ENCODE measurements at places on chromosomes 2 and 18.

DNA sequence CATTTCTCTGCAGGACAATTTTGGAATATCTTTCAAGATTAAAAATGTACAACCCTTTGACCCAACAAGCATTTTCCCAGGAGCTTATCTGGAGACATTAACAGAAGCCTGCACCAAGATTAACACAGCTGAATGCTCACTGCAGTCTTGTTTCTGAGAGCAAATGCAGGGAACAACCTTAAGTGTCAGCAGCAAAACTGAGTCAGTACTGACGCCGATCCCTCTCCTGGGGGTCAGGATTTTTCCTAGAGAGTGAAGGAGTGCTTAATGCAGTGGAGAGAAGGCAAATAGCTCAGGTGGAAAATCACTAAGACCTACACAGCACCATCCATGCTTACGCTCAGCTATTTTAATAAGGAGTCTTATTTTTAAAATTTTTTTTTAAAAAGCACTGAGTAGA, 42.8 kb upstream of the SGPP2 start:
- no peak for DNase-seq

- DNase-seq, result no peak
Observed at GRCh38 chr2:111091811-111092211, 28.9 kb upstream of the BCL2L11 start.

GRCh38 chr2:201904538-201905420, 98.4 kb downstream of the CDK15 start:
- no peak for DNase-seq

GRCh38 chr18:69518989-69519388, 118.3 kb downstream of the DOK6 start:
- DNase-seq, result no peak

DNA sequence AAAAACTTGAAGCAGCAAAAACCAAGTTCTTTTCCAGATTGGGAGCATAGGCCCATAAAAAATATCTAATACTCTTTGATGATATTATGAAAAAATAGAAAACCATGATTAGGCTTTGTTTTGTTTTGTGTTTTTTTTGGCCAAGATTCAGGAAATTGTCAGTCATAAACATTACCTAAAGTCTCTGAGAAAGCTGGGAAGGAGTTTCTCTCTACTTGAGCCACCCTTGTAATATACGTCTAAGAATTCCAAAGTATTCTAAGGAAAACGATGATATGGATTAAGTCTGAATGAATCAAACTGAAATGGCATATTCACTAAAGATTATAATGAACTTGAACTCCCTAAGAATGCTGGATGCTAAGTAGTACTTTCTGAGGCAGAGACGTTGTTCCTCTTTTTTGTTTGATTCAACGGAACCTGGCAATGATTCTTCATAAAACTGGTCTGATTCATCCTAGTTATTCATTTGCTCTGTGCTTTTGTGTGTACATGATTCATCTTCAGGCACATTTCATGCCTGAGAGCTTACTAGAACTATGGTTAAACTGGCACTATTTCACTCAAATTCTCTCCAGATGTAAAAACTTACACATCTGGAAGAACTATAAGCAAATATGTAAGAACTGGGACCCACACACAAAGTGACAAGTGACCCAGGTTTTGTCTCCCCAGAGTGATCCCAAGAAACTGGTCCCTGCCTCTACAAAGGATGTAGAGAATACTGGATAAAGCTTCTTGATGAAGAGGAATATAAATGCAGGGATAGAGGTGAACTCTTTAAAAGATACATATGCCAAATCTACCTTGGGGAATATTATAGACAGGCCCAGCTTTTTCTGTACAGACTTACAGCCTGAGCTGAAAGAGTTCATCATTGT, 159.7 kb downstream of the DOCK10 start:
- no peak for DNase-seq

GRCh38 chr18:74784752-74785151, 187.1 kb downstream of the ZNF407 start:
- no peak for DNase-seq

- no peak for DNase-seq
Observed at GRCh38 chr2:102826904-102827303, 65.1 kb downstream of the TMEM182 start.

DNA sequence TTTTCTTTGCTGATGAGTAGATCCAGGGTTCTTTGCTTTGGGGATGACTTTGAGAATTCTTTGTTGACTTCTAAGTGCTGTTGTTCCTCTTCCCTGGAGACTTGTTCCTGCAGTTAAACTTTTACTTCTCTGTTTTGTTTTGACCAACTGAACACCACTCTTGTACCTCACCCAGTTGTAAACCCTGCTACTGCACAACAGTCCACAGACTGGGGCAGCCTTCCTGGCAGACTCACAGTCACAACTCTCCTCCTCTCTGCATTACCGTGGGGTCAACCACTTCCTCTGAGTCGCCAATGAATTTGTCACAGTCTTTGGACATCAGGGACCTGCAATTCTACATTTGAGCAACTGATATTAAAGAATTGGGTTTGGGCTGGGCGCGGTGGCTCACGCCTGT, 3.8 kb upstream of the SLC8A1 start:
- DNase-seq, result no peak

DNA sequence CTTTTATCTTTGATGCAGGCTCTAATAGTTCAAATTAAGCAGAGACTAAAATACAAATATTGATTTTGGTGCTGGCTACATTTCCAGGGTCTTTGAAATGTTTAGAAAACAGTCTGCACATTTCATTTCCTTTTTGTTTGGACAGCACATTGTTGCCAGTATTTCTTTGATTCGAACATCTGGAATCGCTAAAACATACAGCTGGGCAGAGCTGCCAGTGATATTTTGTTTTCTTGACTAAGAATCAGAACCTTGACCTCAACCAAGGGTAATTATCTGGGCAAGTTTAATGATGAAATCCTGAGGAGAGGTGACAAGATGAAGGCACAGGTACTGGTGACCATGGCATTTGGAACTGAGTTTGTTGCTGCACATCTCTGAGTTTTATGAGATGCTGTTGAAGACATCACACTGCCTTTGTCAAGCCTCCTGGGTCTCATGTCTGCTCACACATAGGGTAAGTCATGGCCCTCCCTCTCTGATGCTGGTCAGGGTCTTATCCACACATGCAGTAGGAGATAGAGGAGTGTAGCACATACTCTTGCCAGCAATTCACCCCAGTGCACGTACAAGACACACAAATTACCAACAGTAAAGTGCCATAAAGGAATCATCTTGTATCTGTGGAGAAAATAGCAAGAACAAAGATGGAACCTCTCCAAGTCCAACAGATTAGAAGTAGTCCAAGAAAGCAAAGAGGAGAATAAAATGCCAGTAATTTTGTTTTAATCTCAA, 391.9 kb downstream of the RND3 start:
- no peak for DNase-seq

DNA sequence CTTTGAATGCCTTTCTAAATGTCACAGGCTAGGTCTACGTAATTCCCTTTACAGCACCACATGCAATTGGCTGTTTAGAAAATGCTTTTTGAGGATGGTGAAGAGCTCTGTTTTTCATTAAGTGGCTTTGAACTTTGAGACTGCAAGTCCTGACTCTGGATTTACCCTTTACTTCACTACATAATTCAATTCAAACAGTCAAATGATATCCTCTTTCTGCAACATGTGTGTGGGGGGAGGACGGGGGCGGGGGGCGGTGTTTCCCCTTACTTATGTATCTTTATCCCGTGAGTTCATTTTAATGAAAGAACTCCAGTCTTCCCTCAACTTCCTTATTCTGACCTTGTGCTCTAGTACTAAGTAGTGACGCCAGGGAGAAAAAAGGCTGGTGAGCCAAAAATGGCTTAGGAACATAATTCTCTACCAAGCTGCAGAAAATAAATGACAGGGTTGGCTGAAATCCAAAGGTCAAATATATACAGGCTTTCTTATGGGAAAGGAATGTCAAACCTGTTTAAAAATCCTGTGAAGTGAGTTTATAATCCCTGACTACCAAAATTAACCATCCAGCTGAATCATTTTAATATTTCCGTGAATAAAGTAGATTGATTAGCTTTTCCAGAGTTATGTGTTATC, 119.6 kb downstream of the SLC8A1 start:
- DNase-seq, result no peak

DNA sequence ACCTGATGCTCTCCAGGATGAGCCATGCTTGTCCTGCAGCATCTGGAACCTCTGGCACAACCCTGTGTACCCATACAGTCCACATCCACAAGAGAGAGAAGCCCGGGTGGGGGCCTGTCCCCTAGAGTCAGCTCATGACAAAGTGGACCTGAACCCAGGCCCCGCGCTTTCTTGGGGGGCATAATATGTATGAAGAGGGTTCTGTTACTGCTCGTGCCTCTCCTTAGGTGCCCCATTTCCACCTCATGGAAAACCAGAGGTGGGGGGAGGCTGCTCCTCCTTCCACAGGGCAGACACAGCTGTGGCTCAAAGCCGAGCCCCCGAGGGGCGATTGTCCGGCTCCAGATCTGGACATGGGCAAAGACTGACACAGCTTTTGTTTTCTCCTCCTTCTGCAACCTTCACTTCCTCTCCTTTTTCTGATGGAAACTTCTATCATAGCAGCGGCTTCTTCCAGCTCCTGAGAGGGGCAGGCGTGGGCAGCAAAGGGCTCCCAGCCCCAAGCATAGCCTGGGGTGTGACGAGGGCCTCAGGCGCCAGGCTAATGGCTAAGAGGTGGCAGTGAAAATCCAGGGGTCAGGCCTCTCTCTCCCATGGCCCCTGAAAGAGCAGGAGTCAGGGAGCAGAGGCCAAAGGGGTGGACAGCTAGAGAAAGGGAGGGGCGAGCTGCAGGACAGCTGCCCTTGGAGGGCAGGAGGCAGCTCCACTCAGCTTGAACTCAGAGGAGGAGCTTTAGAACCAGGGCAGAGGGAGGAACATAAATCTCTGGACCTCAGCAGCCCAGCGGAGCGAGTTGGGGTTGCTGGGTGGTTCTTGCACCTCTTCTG, 155.5 kb downstream of the ZFP36L2 start:
- DNase-seq, result no peak

GRCh38 chr2:120261387-120262006, 8.8 kb downstream of the RALB start:
- no peak for DNase-seq

DNA sequence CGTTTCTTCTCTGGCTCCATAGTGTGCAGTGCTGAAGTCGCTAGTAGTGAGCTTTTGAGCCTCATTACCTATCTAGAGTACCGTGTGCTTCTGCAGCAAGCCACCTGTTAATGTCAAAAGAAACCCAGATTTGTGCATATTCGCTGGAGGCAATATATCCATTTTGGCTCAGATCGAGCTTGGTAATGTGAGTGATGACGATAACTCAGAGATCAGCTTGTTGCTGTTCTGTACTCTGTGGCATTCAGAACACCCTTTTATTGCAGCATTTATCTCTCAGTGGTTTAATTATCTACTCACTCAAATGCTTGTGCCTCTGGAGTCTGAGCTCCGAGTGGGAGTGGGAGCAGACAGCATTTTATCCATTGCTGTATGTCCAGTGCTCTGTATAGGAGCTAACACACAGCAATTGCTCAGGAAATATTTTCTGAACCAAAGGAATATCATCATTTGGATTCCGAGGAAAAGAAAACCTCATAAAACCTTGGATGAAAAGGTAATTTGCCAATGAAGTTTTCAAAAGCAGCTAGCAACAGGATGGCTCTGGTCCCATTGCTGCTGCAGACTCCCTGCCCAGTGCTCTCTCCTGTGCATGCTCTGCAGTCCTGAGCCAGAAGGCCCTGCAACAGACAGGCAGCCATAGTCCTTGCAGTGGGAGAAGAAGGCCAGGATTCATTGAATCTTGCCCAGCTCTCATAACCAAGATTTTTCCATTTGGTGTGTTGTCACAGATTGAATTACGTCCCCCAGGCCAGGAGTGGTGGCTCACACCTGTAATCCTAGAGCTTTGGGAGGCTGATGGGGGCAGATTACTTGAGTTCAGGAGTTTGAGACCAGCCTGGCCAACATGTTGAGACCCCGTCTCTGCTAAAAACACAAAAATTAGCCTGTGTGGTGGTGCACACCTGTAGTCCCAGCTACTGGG, 183.8 kb downstream of the MYCN start:
- no peak for DNase-seq

- no peak for DNase-seq
Observed at GRCh38 chr2:107817378-107817777, 9.3 kb upstream of the RGPD4 start.

DNA sequence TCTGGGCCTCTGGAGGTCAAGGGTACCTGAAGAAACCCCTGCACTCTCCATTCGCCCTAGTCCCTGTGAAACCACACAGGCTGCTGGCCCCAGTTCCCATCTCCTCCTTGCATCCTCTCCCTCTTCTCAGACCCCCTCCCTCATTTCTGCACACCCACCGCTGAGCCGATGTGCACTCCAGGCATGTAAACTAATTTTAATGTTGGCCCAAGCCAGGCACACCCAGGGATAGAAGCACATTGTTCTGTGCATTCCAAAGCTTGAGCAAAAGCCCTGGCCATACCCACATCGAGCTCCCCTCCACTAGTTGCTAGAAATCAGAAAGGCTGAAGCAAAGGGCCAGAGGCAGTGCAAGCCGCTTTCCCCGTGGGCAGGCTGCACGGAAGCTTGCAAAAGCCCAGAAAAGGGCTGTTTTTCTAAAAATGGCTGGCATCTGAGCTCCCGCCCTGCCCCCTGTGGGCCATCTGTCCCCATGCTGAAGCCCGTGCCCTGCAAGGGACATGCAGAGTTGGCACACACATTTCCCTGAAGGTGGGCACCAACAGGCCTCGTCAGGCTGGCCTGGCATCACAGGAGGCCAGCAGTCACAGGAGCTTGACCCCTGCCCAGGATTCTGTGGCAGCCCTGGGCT, 181.6 kb downstream of the SMAD7 start:
- no peak for DNase-seq

DNA sequence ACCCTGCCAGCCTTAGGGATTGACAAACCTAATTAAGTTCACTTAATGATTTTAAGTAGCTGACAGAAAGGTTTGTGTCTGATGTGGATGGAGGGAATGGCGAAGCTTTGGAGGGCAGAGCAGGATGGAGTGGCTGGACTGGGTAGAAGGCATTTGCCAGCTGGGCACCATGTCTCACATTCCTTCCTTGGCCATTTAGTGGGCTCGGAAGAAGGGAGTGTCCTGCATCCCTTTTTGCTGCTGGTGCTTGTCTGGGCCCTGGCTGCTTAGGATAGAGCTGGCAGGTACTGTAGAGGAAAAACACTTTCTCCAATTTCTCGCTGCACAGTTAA, 166.7 kb downstream of the CLIP4 start:
- DNase-seq, result no peak

- DNase-seq, result no peak
Observed at GRCh38 chr2:187372213-187372612, 75.8 kb downstream of the CALCRL start.

- no peak for DNase-seq
Observed at GRCh38 chr2:236616031-236616430, 46.4 kb downstream of the ACKR3 start.

DNA sequence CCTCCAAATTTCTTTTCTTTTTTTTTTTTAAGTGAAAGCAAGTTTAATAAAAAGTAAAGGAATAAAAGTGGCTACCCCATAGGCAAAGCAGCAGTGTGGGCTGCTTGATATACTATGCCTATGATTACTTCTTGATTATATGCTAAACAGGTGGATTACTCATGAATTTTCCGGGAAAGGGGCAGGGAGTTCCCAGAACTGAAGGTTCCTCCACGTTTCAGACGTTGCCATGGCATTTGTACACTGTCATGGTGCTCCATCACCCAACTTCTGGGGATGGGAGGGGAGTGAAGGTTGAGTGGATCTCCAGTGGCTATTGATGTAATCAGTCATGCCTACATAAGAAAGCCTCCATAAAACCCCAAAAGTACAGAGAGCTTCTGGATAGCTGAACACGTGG, 176.2 kb downstream of the CYP26B1 start:
- no peak for DNase-seq

GRCh38 chr2:62467475-62468321, 38.3 kb downstream of the TMEM17 start:
- no peak for DNase-seq

GRCh38 chr2:121409388-121409787, 121.3 kb upstream of the RNU4ATAC start:
- no peak for DNase-seq

- no peak for DNase-seq
Observed at GRCh38 chr2:213022987-213023386, 128.4 kb downstream of the IKZF2 start.
